ENCODE measurements at places on chromosomes 16 and 17.
A peak's percentile ranks its signal among the peaks of the same experiment; 100 is the strongest.

DNA sequence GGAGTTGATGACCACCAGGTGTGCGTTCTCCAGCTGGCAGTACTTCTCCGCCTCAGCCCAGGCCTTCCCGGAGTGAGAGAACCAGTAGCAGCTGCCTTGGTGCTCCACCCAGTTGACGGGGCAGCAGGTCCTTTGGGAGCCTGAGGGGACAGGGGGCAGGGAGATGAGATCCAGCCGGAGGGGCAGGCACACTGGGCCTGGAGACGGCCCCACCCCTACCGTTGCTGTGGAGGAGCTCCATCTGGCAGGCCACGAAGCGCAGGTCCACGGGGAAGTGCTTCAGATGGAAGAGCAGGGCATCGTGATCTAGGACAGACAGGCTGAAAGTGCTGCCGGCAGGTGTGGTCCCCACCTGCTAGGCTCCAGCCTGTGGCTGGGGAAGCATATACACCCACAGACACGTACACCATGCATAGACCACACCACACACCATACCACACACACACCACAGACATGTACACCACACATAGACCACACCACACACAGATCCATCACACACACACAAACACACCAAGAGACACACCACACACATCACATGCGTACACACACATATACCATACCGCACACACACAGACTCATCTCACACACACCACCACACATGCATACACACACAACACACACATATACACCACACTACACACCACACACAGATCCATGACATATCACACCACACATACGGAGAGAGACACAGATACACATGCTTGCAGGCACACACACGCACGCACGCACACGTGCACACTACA lies 7.4 kb downstream of the ASGR2 start:
- no peak overlapping the region for H3K27ac ChIP-seq
- H3K4me1 ChIP-seq, result no peaks in the 10 kb centered on the region
- no peak overlapping the region for H3K4me3 ChIP-seq
- no peaks in the 10 kb centered on the region for H3K36me3 ChIP-seq

- H3K27ac ChIP-seq, result no peak overlapping the region
- H3K36me3 ChIP-seq, result peaks cover 17% of the 10 kb centered on the region
- H3K27me3 ChIP-seq, result no peaks in the 10 kb centered on the region
- DNase-seq, result no peak
- peaks cover 17% of the 10 kb centered on the region for H3K4me1 ChIP-seq
These were observed 12.8 kb downstream of the G6PC3 start for GRCh38 chr17:44083250-44083849.

DNA sequence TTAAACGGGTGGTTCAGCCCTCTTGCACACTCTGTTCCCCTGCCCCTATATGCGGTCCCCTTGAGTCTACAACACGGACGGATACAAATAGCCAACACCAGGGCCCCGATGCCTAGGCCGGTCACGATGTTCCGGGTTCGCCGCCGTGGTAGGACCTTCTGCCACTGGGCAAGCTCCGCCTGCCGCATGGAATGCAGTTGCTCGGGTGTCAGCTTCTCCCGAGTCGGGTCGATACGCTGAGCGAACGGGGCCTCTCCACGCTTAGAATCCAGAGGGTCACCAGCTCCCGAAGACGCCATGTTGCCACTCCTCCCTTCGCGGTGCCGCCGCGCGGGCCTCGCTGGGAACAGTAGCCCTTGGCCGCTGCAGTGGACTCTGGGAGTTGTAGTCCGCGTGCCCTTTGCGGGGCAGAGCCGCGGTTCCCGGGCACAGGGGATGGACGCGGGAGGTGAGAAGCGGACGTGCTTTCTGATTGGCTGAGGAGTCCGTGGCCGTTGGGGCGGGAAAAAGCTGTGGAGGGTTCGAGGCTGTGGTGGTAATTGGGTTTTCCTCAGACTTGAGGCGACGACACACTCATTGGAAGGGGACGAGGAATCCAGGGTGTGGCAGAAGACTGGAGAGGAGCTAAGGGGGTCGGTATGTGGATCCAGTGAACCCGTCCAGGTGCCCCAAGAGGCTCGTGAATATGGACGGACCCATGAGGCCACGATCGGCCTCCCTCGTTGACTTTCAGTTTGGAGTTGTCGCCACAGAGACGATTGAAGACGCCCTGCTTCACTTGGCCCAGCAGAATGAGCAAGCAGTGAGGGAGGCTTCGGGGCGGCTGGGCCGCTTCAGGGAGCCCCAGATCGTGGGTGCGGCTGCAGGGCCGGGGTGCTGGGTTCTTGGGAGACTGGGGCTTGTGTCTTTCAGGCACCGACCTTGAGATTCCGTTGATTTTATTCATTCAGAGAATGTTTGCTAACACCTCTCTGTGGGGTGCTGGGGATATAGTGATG lies at the start of the genes CNTD1 and COA3:
TSS of gene CNTD1 (plus strand) at position 479 of the 998 bp plus-strand sequence. CDS start at position 686, 207 bp downstream.
TSS of gene COA3 (minus strand) at position 322 of the 998 bp plus-strand sequence. CDS start at position 299, 23 bp downstream.
- H3K4me1 ChIP-seq, result peaks cover 35% of the 10 kb centered on the region
- peak within 1 kb of the TSS; percentile 90 for H3K27ac ChIP-seq
- H3K36me3 ChIP-seq, result peaks cover 11% of the 10 kb centered on the region
- peak; percentile 94 for DNase-seq

GRCh38 chr16:22250522-22250921 lies 44.4 kb downstream of the EEF2K start:
- no peaks in the 10 kb centered on the region for H3K4me1 ChIP-seq
- peaks cover 37% of the 10 kb centered on the region for H3K36me3 ChIP-seq
- H3K27ac ChIP-seq, result no peak overlapping the region
- H3K27me3 ChIP-seq, result no peaks in the 10 kb centered on the region
- no peak overlapping the region for H3K4me3 ChIP-seq
- no peak for DNase-seq

DNA sequence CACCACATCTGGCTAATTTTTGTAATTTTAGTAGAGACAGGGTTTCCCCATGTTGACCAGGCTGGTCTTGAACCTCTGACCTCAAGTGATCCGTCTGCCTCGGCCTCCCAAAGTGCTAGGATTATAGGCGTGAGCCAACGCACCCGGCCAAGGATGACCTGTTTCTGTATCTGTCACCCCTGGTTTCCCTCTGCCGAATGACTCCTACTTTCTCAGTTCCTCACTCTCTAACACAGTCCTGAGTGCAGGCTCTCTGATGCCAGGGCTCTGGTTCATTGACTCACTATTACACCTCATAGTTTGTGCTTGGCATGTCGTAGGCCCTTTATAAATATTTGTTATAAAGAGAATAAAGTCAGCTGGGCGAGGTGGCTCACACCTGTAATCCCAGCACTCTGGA lies 10.7 kb upstream of the PRPF8 start:
- H3K27me3 ChIP-seq, result no peaks in the 10 kb centered on the region
- H3K36me3 ChIP-seq, result no peaks in the 10 kb centered on the region
- no peak overlapping the region for H3K4me3 ChIP-seq

GRCh38 chr16:23521037-23521743 lies 10.9 kb upstream of the GGA2 start:
- H3K27me3 ChIP-seq, result no peaks in the 10 kb centered on the region
- no peak overlapping the region for H3K27ac ChIP-seq
- peaks cover 36% of the 10 kb centered on the region for H3K36me3 ChIP-seq

DNA sequence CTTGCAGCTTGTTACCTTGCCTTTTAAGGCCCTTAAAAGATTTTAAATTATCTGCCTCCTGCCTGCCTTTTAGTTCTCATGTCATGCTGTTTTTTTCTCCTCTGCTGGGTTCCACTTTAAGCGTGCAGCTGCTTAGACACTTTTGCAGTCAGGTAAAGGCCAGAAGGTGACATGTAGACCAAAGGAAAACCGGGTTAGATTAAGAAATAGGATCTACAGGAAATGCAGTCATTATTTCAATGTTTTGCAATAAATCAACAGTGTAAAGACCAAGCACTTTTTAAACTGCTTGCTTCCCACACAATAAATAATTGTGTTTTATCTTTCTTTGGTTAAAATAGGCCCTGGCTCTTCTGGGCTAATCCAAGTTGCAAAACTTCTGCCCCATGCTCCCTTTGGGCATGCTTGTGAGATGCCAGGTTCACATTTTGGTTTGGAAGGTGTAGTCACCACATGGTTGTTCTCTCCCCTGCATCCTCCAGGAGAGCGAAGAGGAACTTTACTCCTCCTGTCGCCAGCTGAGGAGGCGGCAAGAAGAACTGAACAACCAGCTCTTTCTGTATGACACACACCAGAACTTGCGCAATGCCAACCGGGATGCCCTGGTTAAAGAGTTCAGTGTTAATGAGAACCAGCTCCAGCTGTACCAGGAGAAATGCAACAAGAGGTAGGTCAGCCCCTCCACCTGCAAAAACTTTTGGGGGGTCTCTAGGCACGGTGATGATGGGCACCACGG lies 54.9 kb downstream of the SDR42E1 start:
- H3K36me3 ChIP-seq, result no peaks in the 10 kb centered on the region
- no peak overlapping the region for H3K4me3 ChIP-seq
- no peaks in the 10 kb centered on the region for H3K4me1 ChIP-seq
- H3K27me3 ChIP-seq, result peaks cover 8% of the 10 kb centered on the region

GRCh38 chr16:11801481-11802021 lies 4.5 kb upstream of the ZC3H7A start:
- no peaks in the 10 kb centered on the region for H3K27me3 ChIP-seq
- H3K36me3 ChIP-seq, result peaks cover 3% of the 10 kb centered on the region
- no peak overlapping the region for H3K27ac ChIP-seq
- no peak for DNase-seq

DNA sequence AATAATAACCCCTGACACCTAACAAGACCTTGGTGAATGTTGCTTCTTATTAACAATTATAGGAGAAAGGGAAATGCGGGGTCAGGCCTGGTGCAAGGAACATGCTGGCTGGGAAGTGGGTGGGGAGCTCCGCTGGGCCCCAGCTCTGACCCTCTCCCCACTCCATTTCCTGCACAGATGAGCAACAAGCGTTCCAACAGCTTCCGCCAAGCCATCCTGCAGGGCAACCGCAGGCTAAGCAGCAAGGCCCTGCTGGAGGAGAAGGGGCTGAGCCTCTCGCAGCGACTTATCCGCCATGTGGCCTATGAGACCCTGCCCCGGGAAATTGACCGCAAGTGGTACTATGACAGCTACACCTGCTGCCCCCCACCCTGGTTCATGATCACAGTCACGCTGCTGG lies 23.0 kb downstream of the RHBDL3 start:
- peaks cover 4% of the 10 kb centered on the region for H3K27me3 ChIP-seq
- H3K4me3 ChIP-seq, result no peak overlapping the region
- no peak overlapping the region for H3K27ac ChIP-seq
- H3K4me1 ChIP-seq, result peaks cover 3% of the 10 kb centered on the region
- no peak for DNase-seq

DNA sequence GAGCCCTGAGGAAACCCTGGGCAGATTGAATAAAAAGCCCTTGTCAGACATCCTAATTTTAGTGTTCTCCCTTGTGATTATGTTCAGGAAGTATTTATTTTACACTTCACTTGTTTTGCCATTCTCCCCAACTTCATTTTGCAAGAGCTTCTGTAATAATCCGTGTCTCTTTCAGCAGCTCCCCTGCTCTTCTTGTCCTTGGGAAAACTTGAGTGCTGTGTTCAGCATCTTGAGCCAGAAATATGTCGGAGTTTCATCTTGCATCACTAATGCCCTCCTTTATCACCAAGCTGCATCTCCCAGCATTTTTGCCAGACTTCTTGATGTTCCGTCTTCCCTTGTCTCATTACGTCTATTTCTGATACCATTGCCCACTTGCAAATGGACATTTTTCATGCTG lies 486.5 kb upstream of the EEF2KMT start:
- H3K4me3 ChIP-seq, result no peak overlapping the region
- no peaks in the 10 kb centered on the region for H3K4me1 ChIP-seq
- no peaks in the 10 kb centered on the region for H3K27me3 ChIP-seq
- DNase-seq, result no peak
- H3K36me3 ChIP-seq, result no peaks in the 10 kb centered on the region

DNA sequence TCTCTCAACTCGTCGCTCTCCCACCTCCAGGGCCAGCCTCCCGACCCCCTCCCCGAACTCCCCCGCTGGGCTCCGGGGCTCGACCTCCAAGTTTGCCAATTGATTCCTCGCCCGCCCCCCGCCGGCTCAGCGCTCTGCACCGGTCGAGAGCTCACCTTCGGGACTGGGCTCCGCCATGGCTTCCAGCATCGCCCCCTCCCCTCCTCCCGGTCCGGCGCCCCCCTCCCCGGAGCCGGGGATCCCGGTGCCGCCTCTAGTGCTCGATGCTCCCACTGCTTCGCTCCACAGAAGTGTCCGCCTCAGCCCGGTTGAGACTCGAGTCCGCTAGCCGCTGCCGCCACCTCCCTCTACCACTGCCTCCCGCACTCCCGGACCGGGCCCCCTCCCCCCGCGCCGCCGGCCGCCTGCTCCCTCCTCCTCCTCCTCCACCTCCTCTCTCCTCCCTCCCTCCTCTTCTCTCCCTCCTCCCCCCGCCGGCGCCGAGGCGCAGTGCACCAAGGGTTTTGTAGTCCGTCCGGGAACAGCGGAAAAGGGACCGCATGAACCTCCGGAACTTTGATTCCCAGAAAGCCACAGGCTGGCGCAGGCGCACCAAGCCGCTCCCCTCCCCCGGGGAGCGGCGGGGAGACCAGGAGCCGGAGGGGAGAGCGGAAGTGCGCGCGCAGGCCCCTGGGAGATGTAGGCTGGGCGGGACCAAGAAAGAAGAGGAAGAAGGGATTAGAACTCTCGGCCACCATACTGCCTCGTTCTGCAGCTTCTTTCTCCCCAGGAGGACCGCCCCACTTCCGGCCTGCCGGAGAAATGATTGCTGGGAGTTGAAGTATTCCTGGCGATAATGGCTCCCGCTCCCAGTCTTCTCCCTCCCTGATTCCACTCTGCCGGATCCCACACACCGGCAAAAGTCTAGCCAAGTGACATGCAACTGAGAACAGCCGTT lies at the start of gene PHF23:
TSS of gene PHF23 (minus strand) at position 367 of the 937 bp plus-strand sequence. CDS start at position 189, 178 bp downstream.
- peaks cover 59% of the 10 kb centered on the region for H3K4me1 ChIP-seq
- peaks cover 43% of the 10 kb centered on the region for H3K36me3 ChIP-seq
- H3K27me3 ChIP-seq, result no peaks in the 10 kb centered on the region
- peak within 1 kb of the TSS; percentile 93 for H3K27ac ChIP-seq
- DNase-seq, result peak; percentile 100
- H3K4me3 ChIP-seq, result peak within 1 kb of the TSS; percentile 99

- no peaks in the 10 kb centered on the region for H3K27me3 ChIP-seq
- no peaks in the 10 kb centered on the region for H3K4me1 ChIP-seq
- DNase-seq, result no peak
- H3K4me3 ChIP-seq, result no peak overlapping the region
- H3K27ac ChIP-seq, result no peak overlapping the region
- peaks cover 1% of the 10 kb centered on the region for H3K36me3 ChIP-seq
These were observed 18.2 kb upstream of the ABCA10 start for GRCh38 chr17:69246726-69247375.

GRCh38 chr17:72512649-72513556 lies 392.1 kb downstream of the SOX9 start:
- no peak overlapping the region for H3K27ac ChIP-seq
- no peak overlapping the region for H3K4me3 ChIP-seq
- H3K4me1 ChIP-seq, result peaks cover 54% of the 10 kb centered on the region
- no peaks in the 10 kb centered on the region for H3K27me3 ChIP-seq
- no peaks in the 10 kb centered on the region for H3K36me3 ChIP-seq

- DNase-seq, result no peak
- no peak overlapping the region for H3K4me3 ChIP-seq
- no peaks in the 10 kb centered on the region for H3K27me3 ChIP-seq
- peaks cover 23% of the 10 kb centered on the region for H3K4me1 ChIP-seq
- H3K27ac ChIP-seq, result peak overlapping the region; percentile 77
These were observed 56.1 kb upstream of the STAC2 start for GRCh38 chr17:39281806-39282205.
